ENCODE measurements at places on chromosomes 7 and 10.

DNA sequence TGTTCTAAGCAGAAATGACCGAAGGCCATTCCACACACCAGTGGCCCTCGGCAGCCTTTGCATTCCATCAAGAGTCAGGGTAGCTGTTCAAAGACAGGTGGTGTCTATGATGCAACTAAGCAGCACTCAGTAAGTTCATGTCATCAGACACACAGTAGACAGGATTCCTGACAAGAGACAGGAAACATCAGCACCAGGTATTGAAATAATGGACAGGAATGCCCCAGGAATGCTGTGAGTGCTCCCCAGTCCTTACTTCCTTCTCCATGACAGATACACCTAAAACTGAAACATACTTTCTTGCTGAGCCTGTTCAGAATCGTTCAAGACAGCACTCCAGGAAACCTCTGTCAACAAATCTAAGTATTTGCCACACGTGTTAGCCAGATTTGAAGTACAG lies 204.4 kb downstream of the TPST1 start:
- no peak for DNase-seq

- DNase-seq = no peak
These were observed 101.2 kb downstream of the MPP7 start for GRCh38 chr10:28201410-28202400.

DNA sequence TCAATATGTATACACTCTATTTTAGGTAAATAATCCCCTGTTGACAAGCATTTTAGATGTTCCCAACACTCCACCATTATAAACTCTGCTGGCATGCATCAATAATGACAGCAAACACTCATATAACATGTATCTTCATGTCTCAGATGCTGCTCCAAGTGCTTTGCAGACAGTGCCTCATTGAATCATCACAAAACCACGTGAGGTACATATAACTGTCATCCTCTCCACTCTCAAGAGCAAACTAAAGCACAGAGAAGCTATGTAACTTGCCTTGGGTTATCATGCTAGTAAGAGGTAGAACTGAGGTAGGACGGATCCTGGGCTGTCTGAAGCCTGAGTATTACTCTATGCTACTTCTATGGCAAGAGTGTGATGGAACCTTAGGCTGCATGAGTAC lies 72.5 kb upstream of the GSDME start:
- no peak for DNase-seq

DNA sequence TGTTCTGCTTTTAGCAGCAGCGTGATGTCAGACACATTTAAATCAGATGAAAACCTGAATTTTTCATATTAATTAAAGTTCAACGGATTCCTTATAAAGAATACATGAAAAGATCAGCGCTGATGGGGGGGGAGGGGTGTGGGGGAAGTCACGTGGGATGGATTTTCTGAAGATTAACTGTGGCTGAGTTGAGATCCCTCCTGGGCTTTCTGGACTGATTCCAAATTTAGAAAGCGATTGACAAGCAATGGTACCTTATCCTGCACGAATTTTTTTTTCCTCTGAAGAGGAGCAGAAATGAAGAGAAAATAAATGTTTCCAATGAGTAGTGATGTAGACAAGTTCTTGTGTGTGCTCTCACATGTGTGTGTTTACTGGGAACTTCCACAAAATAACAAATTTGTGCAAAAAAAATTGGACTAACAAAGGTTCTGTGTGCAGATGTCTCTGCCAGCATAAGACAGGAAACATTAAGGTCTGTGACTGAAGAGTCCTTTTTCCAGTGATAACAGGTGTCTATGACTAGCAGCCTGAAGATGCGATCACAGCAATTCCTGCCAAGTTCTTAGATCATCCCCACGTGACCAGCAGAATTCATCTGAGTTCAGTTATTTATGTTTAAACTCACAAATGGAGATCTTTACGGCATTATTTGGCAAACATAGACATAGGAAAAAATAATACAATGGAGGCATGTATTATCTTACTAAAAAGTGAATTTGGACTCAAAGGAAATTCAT lies 585.2 kb upstream of the CELF2 start:
- DNase-seq = no peak

GRCh38 chr10:4590807-4591206 lies 235.2 kb upstream of the AKR1E2 start:
- no peak for DNase-seq

DNA sequence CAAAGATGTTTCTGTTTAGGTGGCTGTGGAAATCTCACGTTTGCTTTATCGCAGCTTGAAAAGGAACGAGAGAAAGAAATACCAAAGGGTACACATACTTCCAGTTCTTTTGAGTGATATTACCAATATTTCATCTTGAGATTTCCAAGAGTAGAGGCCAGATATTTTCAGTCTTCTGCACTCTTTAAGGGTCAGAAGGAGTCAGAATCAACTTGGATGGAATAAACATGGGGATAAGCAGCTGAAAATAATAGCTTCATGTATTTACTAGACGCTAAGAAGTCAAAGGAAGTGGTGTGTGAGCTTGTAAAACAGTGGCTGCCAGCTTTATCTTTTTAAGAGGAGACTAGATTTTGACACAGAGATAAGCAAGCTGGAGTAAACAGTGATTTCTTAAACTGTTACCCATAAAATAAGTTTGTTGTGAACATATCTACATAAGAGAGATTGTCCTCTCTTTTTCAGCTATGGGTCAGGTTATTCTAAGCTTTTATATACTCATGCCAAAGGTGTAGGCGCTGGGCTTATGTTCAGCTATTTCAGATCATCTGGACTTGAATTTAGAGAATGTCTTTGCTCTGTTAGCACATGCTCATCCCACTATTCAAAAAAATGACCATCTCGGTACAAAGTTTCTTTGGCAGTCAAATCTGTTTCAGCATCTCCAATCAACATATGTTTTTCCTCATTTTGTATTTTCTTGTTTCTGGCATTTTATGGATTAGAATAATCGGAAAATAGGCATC lies 170.8 kb upstream of the TCF7L2 start:
- DNase-seq = no peak

DNA sequence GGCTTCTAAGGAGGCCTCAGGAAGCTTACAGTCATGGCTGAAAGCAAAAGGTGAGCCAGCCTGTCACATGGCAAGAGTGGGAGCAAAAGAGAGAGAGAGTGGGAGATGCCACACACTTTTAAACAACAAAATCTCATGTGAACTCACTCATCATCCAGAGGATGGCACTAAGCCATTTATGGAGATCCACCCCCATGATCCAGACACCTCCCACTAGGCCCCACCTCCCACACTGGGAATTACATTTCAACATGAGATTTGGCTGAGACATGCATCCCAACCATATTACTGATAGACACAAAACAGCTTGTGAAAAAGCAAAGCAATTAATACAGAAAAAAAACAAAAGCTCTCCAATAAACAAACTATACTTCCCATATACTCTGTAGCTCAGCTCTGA lies 210.3 kb downstream of the GALNT17 start:
- no peak for DNase-seq

DNA sequence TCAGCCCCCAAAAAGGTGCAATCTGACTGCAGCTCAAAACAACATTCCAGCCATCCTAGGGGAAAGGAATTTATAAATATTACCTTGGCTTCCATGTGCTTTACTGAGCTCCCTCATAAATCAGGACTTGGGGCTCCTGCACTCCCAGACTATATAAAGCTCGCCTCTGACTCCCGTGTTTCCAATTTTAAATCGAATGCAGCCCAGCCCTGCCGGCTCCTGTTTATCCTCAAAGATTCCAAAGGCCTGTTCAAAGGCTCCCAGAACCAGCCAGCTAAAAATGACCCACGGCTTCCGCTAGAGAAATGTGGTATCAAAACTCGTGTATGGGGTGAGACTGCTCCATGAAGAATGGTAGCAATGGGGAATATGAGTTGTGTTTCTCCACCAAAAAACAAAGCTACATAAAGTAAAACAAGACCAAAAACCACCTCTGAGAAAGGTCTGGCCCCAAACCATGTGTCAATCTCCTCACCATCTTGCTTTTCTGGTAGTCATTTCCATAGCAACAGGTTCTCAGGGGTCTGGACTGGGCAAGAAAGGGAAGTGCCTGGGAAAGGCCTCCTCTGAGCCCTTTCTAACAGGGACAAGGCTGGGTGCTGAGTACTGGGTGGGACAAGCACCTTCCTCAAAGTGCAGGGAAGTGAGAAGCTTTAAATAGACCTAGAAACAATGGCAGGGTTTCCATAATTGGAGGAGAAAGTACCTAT lies 5.1 kb downstream of the CALML3 start:
- DNase-seq = no peak

DNA sequence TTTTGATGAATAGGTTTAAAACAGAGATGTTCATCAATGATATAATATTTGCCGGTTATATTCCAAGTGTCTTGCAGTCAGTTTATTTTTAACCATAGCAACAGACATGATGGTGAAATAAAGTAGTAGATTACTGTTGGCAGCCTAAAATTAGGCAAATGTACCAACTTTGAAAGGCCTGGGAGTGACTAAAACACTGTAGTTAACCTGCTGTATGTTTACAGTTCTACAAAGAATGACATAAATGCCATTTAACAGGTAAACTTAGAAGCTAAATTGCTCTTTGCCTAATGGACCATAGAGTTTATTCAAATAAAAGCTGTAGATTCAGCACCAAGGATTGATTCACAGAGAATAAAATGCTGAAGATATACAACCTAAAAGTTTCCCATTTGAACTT lies 64.1 kb downstream of the PHTF2 start:
- DNase-seq = no peak

DNA sequence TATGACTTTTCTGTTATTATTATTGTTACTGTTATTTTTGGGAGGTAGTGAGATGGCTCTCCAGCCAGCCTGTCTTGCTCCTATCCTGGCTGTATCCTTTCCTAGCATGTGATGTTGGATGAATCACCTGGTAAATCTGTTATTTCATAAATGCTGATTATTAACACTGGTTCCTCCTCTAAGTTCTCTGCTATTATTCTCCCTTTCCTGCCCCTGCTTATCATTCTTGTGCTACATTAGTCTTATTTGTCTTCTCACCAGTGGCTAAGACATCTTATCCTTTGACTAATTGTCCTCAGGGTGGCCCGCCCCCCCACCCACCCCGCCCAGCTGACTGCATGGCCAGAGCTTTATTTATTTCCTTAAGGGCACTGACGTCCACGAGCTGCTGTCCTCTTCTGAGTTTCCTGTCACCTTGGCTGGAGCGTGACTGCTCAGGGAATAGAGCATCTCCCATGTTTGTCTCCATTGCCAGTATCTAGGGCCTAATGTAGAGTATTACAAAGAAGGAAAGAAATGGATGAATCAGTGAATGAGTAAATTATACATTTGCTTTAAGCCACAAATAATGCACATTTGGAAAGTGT lies 110.1 kb upstream of the KLF6 start:
- no peak for DNase-seq

DNA sequence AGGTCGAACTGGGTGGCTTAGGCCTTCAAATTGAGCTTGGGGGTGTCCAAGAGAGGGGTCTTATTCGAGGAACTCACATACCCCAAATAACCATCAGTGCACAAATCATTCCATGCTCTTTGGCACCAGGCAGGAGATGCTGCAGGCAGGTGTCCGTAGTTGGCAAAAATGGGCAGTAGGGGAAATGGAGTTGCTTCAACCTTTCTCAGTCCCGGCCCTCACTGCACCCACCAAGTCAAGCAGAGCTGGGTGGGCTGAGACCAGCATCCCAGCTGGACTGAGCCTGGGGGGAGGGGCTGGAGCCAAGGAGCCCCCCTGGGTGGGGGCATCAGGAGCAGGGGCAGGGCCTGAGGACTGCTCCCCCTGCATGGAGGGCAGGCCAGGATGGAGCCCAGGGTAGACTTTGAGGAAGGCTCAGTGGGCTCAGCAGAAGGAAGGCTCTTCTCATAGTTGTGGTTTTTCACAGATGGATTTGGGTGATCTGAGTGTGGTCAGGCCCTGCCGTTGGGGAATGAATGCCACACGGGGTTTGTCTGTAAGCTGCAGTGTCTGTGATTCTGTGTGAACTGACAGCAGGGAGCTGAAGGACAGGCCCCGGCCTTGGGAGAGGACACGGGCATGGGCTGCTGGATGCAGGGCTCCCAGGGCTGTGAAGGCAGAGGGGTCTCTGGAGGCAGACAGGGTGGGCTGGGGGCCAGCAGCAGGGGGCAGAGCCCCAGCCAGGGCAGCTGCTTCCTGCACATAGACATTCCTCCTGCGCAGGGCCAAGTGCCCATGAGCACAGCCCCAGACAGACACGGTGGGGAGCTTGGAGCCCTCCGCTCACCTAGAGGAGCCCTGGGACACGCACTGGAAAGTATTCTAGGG lies 144.5 kb downstream of the ADCY1 start:
- no peak for DNase-seq

DNA sequence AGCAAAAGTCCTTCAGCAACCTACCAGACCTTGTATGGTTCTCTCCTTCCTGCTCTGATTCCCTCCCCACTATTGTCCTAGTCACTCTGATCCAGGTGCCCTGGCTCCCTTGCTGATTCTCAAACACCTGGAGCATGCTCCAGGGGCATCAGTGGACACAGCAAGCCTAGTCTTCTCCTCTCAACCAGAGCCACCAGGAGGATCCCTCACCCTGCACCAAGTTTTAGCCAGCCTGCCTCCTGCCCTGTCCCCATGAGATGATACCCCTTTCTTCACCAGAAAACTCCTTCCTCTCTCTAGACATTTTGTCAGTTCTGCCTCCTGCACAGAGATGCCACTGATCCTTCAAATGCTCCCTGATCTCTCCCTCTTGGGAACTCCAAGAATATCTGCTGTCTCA lies 11.0 kb downstream of the LLCFC1 start:
- DNase-seq = no peak

DNA sequence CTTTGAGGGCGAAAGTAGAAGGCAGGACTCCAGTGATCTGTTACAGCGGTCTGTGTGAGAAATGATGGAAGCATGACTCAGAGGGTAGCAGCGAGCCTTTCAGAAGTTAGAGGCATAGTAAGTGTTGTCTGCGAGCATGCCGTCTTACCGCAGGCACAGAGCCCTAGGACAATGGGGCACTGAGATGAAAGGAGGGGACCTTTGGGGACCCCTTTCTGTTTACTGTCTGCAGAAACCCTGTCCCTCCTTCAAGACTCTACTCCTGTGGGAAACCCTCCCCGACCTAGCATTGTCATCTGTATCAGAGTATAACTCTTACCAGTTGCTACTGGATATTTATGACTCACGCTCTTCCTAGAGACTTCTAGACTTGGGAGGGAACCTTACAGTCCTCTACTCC lies 87.2 kb upstream of the AGK start:
- no peak for DNase-seq

- no peak for DNase-seq
These were observed 23.2 kb upstream of the BTRC start for GRCh38 chr10:101330631-101331225.

DNA sequence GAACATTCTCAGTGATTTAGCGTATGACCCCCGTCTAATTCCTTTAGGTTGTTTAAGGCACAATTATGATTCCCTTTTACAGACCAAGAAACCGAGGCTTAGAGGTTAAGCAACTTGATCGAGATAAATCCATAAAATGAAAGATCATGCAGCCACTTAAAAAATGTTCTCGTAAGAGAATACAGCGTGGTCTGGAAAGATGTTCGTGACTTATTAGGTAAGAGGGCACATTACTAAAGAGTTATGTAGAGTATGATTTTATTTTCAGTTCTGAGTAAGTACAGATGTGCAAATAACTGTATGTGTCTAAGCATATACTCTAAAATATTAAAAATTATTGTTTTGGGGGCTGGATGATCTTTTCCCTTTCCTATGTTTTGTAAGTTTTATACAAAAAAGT lies 575.1 kb downstream of the PARD3 start:
- no peak for DNase-seq

Measured in D721Med (cell line).